ENCODE measurements at places on chromosomes 5 and 9.

DNA sequence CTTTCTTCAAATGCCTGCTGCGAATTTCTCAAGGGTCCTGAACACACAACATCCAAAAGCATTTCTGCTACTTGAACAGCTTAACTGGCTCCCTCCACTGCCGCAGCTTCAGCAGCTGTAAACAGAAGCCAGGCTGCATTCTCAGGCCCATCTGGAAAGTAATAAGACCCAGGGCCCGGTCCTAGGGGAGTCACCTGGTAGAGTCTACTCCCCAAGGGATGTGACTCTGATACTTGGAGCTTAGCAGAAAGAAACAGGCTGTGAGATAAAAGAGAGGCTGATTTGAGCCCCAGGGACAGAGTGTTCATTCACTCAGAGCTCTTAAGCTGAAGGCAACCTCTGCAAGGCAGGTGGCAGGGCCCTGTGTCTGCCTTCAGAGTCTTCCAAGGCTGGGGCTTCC lies 356.8 kb downstream of the SPOCK1 start:
- DNase-seq, result no peak

- no peak for DNase-seq
Measured at GRCh38 chr5:89293810-89294209, 410.8 kb upstream of the MEF2C start.

- DNase-seq, result no peak
Measured at GRCh38 chr5:14598225-14598624, 16.6 kb downstream of the OTULINL start.

DNA sequence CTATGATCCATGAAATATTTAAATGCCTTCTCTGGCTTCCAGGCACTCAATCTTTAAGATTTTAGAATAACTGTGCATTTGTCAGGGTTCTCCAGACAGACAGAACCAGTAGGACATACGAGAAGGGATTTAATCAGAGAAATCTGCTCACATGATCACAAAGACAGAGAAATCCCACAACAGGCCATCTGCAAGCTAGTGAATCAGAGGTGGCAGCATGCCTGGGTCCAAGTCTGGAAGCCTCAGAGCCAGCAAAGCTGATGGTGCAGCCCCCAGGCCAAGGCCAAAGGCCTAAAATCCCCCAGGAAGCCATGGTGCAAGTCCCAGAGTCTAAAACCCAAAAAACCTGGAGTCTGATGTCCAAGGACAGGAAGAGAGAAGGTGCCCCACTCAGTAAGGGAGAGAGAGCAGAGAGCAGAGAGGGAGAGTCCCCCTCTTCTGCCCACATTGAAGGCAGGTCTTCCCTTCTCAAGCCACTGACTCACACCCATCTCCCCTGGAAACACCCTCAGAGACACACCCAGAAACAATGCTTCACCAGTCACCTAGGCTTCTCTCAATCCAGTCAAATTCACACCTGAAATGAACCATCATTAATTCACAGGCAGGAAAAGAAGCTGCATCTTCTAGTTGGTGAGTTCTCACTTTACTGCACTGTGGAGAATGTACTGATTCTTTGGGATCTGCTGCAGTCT lies 48.7 kb downstream of the CAMSAP1 start:
- no peak for DNase-seq

DNA sequence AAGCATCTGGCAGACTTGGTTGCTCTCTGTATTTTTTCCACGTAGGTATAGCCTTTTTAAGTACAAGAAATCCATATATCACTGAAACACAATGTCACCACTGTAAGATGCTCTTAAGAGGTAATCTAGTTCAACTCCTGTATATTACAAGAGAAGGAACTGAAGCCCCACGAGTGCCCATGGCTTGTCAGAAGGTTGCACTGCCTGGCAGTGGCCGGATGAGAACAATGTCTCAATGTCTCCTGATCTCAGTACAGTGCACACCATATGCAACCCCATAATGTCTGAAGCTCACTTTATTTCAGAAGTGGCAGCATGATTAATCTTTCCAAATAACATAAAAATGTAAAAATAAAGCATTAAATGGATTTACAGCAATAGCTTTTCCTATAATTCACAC lies 27.7 kb downstream of the TUT7 start:
- no peak for DNase-seq

GRCh38 chr5:112625246-112625645 lies 112.4 kb upstream of the APC start:
- DNase-seq, result no peak

GRCh38 chr9:136756134-136756438 lies 2.0 kb downstream of the LCN8 start:
- DNase-seq, result no peak

- no peak for DNase-seq
Measured at GRCh38 chr5:6736524-6737042, 23.4 kb downstream of the TENT4A start.

GRCh38 chr5:37576552-37576951 lies 197.4 kb downstream of the WDR70 start:
- DNase-seq, result no peak

DNA sequence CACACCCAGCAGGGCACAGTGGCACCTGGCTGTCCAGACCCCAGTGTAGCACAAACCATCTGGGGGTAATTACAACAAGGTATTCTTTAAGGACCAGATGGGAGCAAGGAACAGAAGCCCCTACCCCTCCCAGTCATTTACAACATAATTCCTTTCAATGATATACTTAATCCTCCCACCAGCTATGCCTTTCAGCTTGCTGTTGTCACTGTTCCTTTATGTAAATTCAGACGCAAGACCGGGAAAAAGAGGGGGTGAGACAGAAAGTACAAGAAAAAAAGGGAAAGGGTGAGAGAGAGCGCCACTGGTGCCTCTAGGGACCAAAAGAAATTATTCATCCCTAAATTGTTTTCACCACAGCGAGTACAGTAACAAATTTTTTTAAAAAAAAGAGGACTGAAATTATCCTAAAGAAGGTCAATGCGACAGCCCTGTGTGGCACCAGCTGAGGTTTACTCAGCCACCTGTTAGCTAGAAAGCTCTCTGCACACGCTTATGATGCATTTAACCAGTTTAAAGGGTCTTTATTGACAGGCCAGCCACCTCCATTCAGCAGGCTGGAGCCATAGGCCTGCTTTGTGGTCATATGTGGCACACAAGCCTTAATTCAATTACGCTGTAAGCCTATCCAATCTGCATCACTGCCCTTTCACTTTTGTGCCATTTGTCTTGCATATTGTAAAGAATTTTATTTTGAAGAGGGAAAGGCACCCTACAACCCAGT lies 210.2 kb upstream of the ISL1 start:
- DNase-seq, result no peak

DNA sequence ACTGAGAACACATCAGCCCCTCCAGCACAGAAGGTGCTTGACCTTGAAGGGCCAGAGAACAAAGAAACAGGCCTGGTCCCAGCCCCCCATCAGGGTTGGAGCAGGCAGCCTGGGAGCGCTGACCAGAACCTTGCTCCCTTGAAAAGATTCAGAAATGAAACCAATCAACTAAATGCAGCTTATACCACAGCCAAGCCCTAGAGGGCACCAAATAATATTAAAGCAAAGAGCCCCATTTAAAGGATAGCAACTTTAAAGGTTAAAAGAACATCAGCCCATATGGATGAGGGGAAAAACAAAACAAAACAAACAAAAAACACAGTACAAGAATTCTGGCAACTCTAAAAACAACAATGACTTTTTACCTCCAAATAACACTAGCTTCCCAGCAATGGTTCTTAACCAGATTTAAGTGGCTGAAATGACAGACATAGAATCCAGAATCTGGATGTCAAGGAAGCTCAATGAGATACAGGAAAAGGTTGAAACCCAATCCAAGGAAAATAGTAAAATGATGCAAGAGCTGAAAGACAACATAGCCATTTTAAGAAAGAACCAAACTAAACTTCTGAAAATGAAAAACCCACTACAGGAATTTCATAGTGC lies 471.9 kb downstream of the MTRR start:
- no peak for DNase-seq

DNA sequence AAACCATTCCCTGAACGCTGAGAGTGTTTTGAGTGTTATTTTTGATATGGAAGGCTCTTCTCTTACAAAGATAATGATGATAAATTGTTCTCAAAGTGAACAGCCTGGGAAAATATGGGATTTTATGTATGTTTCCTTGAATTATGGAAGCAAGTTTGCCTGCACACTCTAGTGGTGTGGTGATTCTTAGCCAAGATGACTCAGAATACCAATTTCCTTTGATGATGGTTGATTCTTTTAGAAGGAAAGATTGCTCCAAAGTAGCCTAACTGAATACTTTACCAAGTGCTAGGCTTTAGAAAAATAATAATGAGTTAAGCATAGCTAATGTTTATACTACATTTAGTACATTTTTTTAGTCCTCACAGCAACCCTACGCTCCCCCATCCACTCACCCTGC lies 243.4 kb downstream of the EBF1 start:
- DNase-seq, result no peak

DNA sequence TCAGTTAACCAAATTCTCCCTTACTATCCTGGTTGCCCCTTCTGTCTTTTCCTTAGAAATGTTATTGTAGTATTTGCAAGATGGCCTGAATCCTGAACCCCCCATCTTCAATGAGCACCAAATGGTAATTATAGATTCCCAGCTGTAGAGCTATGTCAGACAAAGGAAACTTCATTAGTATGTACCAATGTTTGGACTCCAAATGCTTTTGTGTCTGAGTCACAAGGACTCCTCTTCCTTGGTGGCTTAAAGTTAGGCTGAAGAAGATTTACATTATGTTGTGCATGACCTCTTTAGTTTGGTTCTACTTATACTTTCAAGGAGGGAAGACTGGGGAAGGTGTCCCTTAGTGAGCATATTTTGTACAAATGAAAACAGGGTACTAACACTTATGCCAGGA lies 105.9 kb upstream of the CDKN2B start:
- no peak for DNase-seq
